Activated CD4-positive, alpha-beta T cell treated with anti-CD3 and anti-CD28 coated beads, Interleukin-2, amount 50 U/mL, for 24 hours (primary cell): ENCODE measurements at places on chromosomes 3 and 15.

- no peak for DNase-seq
These were observed 65.6 kb upstream of the CHRNA7 start for GRCh38 chr15:31964586-31965307.

- DNase-seq, result peak; percentile 50
These were observed 72.9 kb downstream of the RPL39L start for GRCh38 chr3:187066228-187066995.

- no peak for DNase-seq
These were observed 11.4 kb downstream of the TRAK1 start for GRCh38 chr3:42102571-42102970.

DNA sequence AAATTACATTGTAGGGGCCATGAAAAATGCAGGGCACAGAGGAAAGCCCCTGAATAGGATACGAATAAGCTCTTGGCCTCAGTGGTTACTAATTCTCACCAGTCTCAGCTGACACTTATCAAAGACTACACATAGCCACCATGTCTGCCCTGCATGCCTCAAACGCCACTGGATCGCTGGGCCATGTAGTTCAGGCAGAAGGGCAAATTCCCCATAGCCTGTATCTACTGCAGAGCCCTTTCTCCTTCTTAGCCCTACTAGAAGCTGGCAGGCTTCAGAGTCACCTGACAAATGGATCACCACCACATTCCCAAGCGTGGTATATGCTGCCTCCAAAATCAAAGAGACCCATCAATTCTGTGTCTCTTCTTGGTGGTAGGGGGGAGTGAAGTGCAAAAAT is 177.4 kb downstream of the MINAR1 start:
- no peak for DNase-seq
